RWPE1 (cell line): ENCODE measurements at places on chromosomes 6 and 20.

- no peak for DNase-seq
These were observed 67.2 kb downstream of the POPDC3 start for GRCh38 chr6:105112577-105112976.

DNA sequence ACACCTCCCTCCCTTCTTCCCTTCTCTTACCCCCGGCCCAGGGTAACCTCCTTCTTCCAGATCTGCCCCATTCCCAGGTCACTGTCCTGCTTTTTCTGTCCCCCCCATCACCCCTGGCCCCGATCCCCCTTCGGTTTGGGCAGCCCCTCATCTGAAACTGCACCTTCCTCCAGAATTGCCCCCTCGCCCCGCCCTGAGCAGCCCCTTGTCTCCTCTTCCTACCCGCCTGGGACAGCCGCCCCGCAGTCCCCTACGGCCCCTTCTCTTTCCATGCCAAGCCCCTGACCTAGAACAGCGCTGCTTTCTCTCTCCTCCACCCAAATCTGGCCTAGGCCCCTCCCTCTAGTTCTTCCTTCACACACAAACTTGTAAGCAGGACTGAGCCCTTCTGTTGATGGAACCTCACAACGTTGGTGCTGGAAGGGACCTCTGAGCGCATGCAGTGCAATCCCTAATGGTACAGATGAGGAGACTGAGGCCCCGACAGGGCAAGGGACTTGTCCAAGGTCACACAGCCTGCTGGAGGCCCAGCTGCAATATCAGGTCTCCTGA, 630 bp downstream of the PPP2R5D start:
- DNase-seq, result no peak

- no peak for DNase-seq
These were observed 11.0 kb downstream of the RMND1 start for GRCh38 chr6:151440930-151441329.

DNA sequence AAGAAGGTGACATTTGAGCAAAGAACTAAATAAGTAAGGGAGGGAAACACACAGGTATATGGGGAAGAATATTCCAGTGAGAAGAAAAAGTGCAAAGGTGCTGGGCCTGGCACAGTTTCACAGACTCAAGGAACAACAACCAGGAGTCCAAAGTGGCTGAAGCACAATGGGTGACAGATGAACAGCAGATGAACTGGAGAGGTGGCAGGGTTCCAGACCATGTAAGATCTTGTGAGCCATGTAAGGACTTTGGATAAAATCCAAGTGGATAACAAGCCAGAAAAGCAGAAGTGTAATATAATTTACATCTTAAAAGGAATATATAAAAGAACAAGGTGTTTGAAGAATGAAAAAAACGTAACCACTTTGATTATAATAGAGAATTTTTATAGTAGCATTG, 87.9 kb downstream of the MMS22L start:
- no peak for DNase-seq

DNA sequence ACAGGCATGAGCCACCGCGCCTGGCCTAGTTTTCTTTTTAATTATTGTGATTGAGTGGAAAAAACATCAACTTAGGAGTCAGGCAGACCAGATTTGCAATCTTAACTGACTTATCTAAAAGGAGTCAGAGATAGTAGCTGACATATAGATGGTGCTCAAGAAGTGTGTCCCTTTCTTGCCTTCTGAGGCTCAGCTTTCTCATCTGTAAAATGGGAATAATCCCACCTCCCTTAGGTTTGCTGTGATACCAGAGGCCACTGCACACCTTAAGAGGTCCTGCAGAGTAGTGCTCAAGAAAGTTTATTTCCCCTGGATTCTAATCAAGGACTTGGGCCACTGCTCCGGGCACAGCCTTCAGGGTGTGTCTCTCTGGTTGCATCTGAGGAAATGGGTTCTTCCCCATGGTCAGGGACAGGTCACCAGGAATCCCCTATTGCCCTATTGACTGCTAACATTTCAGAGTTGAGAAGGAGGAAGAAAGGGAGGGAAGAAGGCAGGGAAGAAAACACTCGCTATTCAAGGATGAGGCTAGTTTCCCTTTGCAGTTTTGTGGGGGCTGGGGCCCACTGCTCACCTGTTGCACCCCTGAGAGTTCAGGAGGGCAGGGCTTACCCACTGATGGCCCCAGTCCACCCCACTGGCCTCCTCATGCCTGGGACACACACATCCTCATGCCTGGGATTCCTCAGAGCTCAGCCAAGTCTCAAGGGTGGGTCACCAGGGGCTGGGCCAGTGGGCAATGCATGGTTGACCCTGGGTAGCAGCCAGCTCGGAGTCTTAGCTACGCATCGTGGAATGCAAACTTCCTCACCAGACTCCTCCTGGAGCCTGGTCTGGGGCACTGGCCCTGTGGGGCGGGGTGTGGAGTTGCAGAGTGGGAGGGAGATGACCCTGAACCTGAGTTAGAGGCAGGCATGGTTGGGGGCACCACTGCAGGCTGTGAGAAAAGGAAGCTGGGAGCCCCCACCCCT, 21.2 kb downstream of the C6orf132 start:
- no peak for DNase-seq

GRCh38 chr6:151536188-151536479, 42.3 kb downstream of the CCDC170 start:
- DNase-seq, result no peak

DNA sequence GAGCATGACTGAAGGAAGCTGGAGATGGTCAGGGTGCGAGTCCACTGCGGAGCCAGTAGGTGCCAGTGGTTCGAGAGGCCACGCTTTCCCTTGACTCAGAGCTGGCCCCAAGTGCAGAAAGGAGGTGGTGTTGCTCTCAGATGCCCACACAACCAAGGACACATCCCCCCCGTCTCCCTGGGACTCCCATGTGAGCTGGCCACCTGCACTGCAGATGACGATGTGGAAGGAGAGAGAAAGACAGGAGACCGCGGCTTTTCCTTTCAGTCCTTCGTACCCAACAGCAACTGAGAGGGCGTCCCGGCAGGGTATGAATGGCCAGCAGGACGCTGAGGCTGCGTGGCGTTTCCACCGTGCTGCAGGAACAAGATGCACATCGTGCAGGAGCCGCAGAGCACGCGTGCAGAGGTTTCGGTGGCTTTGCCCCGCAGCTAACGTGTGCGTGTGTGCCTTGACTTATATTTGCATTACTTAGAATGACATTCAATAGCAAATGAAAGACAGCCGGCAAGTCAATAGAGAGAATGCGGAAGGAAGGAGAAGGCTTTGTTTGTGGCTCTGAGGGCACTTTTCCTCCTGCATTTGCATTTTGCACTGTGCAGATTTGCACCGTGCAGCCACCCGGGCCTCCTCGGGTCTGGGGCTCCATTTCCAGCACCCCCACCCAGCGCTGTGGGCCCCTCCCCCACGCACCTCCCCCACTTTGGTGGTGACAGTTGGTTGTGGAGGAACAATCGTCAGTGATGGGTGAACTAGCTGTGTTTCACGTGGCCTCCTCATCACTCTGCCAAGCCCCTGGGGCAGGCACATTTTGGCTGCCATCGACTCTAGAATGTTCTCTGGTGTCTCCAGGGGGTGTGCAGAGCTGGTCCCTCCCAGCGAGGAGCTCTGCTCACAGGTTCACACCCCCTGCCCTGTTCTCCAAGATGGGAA, 26.4 kb upstream of the BHLHE23 start:
- no peak for DNase-seq

GRCh38 chr6:119337762-119338161, 11.8 kb downstream of the MAN1A1 start:
- no peak for DNase-seq

GRCh38 chr20:16083639-16084280, 489.5 kb downstream of the KIF16B start:
- DNase-seq, result no peak

GRCh38 chr6:169073311-169073710, 180.3 kb downstream of the THBS2 start:
- no peak for DNase-seq

GRCh38 chr20:56376331-56376730, 15.7 kb downstream of the AURKA start:
- DNase-seq, result no peak

- DNase-seq, result peak; percentile 63
These were observed 72.5 kb downstream of the B3GAT2 start for GRCh38 chr6:70884074-70884983.

- peak; percentile 55 for DNase-seq
These were observed 1.5 kb downstream of the TAF4 start for GRCh38 chr20:62063981-62064769.

DNA sequence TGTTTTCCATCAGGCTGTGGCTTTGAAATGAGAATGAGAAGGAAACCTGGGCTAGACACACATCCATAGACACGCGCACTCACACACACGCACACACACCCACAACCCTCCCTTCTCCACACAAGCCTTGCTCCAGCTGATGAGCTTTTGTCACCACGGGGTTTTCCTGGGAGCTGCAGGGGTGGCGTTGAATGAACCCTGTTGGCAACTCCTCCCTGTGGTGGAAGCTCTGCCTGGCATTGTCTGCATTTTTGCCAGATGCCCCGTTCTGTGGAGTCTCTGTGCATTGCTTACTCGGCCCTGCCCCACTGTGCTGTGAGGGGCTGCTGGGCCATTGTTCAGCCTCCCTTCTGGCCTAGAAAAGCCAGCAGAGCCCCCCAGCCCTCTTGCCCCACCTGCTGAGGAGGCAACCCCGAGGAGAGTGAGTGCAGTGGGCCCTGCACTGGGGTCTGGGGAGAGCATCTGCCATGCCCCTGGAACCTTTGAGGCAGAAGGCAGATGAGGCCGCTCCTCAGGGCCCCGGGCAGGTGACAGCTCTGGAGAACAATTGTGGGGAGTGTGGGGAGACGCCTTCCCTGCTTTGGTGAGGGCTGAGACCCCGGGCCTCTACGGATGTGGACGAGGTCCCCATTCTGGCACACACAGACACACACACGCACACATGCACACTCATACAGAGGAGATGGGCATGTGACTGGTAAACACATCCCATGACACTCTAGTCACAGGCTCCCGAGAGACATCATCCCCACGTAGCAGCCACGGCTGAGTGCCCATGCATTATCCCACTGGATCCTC, 9.9 kb downstream of the ADIG start:
- DNase-seq, result no peak

DNA sequence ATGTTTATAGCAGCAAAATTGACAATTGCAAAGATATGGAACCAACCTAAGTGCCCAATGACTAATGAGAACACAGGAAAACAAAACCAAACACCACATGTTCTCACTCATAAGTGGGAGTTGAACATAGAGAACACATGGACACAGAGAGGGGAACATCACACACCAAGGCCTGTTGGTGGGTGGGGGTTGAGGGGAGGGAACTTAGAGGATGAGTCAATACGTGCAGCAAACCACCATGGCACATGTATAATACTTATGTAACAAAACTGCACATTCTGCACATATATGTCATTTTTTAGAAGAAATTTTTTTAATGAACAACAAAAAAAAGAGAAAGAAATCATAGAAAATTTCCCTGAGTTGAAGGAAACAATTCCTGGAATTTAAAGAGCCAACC, 3.9 kb downstream of the EPM2A start:
- DNase-seq, result no peak

GRCh38 chr20:49583669-49584417, 15.9 kb upstream of the PTGIS start:
- DNase-seq, result peak; percentile 64

GRCh38 chr6:169269180-169270076, 15.8 kb upstream of the THBS2 start:
- DNase-seq, result peak; percentile 68

GRCh38 chr20:17610566-17611289, 40.9 kb downstream of the DSTN start:
- no peak for DNase-seq

DNA sequence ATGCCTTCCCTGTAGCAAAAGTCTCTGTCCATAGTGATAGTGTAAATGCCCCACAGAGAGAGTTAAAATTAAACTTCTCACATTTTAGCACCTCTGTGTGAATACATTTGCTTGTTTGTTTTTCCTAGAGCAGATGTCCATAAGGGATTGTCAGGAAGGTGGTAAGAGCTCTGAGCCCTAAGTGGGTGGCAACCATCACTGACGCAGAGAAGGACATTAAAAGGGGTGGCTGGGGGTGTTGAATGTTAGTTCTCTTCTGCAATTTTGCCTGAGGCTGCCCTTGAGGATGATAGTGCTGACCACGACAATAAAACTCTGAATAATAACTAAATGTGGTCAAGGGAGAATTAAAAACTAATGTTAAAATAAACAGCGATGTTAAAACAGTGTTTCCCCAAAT, 174.3 kb upstream of the ID4 start:
- no peak for DNase-seq

DNA sequence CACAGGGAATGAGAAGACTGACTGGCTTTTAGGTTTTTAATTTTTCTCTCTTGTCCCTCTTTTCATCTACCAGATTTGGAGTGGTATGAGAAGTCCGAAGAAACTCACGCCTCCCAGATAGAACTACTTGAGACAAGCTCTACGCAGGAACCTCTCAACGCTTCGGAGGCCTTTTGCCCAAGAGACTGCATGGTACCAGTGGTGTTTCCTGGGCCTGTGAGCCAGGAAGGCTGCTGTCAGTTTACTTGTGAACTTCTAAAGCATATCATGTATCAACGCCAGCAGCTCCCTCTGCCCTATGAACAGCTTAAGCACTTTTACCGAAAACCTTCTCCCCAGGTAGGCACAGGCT, 644 bp downstream of the MAD2L1BP start:
- DNase-seq, result no peak
